ENCODE measurements at places on chromosomes 6 and 20. TPM values are rescaled to one million over a fixed set of nuclear protein-coding genes. Genes with fewer than 3 reads are reported as not detected.

DNA sequence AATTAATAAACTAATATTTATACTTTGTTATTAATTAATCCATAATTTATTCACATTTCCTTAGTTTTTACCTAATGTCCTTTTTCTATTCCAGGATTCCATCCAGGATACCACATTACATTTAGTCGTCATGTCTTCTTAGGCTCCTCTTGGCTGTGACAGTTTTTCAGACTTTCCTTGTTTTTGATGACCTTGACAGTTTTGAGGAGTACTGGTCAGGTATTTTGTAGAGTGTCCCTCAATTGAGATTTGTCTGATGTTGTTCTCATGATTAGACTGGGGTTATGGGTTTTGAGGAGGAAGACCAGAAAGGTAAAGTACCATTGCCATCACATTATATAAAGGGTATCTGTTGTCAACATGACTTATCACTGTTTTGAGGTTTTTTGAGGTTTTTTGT lies 67.3 kb downstream of the ZNF292 start:
- DNase-seq, result no peak

- DNase-seq, result no peak
Measured at GRCh38 chr6:84329077-84329476, 101.6 kb upstream of the CEP162 start.

DNA sequence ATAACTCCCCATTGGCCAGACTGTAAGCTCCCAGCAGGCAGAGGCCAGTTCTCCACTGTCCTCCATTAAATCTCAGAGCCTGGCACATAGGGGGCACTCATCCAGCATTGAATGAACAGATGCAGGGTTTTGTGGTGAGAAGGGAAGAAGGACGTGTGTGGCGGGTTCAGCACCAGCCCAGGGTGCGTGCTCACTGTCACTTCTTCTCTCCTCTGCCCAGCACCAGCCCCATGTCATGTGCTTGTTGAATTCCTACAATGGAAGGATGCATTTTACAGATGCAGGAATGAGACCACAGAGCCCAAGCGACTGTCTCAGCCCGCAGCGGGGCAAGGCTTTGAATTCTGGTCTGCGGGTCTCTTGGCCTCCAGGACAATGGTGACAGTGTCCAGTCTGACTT lies 149.9 kb downstream of the CEBPB start:
- no peak for DNase-seq

GRCh38 chr6:28068067-28068466 lies 12.3 kb upstream of the ZNF165 start:
- DNase-seq, result no peak

GRCh38 chr6:87743454-87743853 lies 41.4 kb upstream of the AKIRIN2 start:
- no peak for DNase-seq

DNA sequence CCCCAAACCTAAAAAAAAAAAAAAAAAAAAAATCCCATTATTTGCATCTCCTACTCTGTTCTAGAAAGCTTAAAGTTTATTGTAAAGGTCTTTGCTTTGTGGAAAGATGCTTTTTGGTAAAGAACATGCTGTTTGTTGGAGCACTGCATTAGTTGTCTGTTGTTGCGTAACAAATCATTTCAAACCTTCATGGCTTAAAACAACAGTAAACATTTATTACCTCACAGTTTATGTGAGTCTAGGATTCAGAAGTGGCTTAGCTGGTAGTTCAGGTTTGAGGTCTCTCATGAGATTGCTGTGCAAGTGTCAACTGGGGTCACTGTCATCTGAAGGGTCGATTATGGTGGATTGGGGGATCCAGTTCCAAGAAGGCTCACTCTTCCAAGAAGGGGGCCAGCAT lies 155.2 kb upstream of the ZFP64 start:
- DNase-seq, result no peak

The IGF2R gene
- 37.0 TPM for total RNA-seq

The DEFB132 gene
- not detected for total RNA-seq

The TPBG gene
- 28.4 TPM for total RNA-seq

Measured in HCT116 (cell line).